ENCODE measurements at places on chromosomes 3 and 15.

DNA sequence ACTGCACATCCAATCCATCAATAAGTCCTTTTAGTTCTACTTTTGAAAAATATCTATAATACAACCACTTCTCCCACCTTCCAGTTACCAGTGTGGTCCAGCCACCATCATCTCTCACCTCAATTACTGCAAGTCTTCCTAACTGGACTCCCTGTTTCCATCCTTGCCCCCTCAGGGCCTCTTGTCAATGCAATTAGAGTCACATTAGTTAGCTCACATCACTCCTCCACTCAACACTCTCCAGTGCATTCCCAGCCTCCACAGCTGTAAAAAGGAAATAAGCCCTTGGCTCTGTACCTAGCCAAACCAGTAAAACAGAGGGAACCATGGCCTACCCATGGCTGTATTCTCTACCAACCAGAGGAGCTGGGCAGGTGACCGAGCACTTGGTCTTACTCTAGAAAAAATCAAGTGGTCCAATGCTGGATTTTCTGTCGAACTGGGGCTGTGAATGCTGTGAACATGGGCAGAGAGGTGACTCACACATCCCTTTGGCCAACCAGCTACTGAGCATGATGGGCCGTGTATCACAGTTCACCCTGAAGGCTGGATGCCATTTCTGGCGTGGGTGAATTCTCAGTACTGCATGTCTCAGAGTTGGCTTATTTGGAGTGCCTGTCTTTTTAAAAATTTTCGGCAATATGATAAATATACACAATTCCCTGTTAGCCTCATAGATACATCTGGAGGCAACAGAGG, 62.5 kb upstream of the C15orf61 start:
- DNase-seq = no peak

DNA sequence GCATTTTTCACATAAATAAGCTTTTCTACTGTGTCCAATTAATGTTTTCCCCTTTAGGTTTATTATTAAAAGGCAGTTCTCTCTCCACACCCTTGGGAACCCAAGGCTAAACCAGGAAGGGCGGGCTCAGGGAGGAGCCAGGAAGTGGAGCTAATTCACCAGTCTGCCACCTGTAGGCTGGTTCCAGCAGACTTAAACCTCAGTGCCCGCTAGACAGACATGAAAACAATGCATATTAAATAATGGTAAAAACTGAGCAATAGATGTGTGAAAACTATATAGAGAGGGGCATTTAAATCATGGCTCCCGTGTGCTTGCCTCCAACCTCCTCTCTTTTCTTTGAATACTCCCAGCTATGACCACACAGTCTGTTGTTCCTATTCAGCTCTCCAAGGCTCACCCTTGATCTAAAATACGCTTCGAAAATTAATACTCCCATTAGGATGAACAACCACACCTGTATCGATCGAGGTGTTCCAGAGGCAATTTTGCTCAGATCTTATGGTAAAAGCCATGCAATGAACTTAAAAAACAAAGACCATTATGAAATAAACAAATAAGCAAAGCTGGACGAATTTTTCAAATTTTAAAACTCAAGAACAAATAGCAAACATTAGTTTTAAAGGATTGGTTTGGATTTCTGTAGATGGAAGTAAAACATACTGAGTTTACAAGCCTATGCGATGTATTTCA, 253.3 kb downstream of the TJP1 start:
- DNase-seq = no peak

GRCh38 chr15:97959724-97960363, 659 bp upstream of the ARRDC4 start:
- DNase-seq = no peak

DNA sequence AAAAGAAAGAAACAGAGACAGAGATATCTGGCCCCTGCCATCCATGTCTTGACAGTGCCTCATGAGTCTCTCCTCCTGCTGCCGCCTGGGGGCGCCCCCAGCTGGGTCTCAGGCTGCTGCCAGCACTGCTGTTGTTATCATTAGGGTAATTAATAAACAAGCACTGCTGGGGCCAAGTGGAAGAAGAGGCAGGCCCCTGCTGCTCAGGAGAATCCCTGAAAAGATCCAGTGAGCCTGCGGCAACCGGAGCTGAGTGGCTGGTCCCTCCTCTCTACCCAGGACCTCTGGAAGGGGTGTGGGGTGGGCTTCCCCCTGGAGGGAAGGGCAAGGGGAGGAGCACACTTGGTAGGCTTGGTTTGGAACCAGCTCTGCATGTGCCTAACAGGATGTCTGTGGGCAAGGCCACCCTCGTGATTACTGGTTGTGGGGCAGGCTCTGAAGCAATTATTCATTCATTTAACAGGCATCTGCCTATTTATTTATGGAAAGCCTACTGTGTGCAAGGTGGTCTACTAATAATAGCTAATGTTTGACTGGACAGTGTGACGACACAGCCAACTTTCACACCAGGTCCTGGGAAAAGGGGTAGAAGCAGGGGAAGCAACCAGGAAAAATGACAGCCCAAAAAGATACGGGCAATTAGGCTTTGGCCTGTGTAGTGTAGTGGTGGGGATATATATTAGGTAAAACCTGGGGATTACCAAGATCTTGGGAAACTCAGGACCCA, 1.2 kb upstream of the TYRO3 start:
- no peak for DNase-seq

GRCh38 chr3:14880447-14881106, 61.8 kb downstream of the FGD5 start:
- no peak for DNase-seq

- DNase-seq = no peak
Observed at GRCh38 chr15:63945007-63945788, 101.1 kb downstream of the DAPK2 start.

DNA sequence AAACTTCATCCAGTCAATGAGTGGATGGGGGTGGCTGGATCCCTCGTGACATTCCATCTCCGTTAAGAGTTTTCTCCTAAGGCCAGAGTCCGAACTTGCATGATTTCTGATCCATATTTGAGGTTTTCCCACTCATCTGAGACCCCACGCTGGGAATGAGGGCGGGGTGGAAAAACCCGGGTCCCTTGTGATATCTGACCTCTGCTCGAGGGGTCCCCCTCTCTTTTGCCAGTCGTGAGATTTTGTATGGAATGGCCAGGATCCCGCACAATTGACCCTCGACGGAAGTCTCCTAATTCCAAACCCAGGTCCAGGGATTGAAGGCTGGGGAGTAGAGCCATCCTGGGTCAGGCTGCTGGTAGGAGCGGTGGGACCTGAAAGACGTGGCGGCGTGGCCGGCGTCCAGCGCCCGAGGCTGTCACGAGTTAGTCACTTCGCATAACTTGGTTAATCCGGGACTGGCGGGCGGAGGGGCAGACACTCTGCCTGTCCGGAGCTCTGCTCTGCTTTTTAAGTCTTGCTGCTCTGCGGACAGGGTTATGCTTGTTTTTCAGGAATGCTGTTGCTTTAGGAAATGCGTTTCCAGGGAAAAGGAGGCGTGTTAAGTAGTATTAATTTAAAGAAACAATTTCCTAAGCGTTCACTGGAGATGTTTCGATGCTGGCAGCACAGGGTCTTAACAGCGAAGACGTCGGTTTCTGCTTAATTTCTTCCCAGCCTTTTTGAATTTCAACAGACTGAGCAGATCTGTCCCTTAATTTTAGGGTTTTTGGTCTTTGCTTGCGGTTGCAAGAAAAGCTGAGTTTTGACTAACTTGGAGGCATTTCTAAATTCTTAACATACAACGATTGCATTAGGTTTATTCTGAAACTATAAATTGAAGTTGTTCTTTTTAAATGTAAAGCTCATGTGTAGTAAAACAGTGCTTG, 69.7 kb upstream of the LRRFIP2 start:
- no peak for DNase-seq

- DNase-seq = no peak
Observed at GRCh38 chr3:119632829-119633228, 27.6 kb downstream of the POPDC2 start.

GRCh38 chr3:148729476-148730055, 31.9 kb downstream of the AGTR1 start:
- no peak for DNase-seq

- DNase-seq = no peak
Observed at GRCh38 chr3:64440498-64440897, 215.2 kb upstream of the PRICKLE2 start.

GRCh38 chr3:114770874-114771273, 376.2 kb downstream of the ZBTB20 start:
- no peak for DNase-seq

DNA sequence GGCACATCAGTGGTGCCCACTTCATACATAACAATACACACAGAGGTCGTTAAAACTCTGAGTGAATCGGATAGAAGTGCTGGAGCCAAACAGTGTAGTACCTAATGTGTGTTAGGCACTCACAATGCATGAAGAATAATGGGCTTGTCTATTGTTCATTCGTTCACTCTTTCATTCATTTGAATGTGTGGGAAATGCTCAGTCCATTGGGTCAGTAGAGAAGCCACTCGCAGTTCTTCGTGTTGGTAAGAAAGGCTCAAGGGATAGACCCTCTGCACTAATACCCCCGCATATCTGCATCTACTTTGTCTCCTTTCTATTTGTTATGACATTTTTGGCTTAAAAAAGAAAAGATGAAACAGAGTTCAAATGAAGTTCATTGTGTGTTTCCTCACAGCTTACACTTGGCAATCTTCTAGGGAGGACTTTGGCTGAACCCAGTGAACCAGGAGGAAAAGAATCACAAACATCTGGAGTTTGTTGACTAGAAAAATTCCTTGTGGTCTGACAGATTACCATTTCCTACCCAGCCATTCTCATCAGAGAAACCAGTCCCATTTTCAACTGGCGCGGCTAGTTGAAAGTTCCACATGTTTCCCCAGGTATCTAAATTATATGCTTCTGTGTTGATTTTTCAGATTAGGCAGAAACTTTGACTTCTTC, 32.8 kb upstream of the MFSD1 start:
- DNase-seq = no peak

- DNase-seq = no peak
Observed at GRCh38 chr15:66580643-66581042, 14.8 kb upstream of the LCTL start.

- DNase-seq = no peak
Observed at GRCh38 chr3:49454458-49454857, 15.6 kb upstream of the DAG1 start.

GRCh38 chr15:58426501-58426900, 5.3 kb upstream of the LIPC start:
- no peak for DNase-seq

DNA sequence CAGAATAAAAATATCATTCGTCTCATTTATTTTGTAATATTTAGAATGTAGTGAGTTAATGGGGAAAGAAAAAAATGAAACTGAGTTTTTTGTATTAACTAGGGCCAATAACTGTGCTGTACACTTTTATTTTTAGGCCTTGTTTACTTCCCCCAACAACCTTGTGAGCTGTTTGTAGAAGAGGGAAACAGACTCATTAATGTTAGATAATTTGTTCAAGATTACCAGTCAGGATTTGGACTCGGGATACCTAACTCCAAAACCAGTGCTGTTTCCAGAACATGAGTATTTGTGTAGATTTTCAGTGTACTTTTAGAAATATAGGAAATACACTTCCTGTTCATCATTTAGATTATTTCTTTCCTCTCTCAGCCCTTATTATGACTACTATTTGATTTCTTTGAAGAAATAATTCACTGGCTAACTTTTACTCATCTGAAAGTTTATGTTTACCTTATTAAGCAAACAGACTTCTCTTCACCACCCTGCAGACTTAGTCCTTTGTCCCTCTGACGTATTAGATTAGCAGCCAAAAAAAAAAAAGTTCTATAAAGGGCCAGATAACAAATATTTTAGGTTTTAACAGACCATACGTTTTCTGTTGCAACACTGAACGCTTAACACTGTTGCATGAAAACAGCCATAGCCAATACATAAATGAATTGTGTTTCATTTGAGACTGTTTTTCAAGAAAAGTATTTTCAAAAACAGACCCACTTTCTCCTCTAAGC, 192.5 kb upstream of the CGNL1 start:
- DNase-seq = no peak

DNA sequence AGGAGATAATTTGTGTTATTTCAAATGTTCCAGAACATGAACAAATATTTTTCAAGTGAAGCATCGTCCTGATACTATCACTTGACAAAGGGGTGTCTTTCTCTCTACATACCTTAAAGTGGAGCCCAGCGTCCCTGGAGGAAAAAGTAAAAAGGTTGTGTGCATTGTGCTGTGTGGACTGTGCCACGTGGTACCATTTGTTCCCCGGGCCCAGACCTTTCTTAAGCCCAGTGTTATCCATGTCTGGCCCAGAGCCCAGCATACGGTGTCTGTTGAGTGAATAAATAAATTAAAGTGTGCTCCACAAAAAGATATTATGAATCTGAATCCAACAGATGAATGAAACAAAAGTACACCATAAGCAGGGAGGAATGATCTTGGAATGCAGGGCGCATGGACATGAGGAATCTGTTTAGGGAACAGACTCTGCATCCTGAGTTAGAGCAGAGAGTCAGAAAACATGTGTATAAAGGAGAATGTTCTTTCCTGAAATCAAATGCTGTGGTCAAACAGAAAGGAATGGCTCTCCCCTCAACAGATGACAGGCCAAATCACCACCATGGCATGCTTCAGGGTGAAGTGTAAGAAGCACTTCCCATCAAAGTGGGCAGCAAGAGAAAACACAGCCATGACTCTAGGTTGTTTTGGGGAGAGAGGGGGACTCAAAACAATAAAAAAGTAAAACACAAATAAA, 8.1 kb upstream of the PRSS50 start:
- no peak for DNase-seq

- DNase-seq = no peak
Observed at GRCh38 chr3:133965906-133966305, 63.8 kb downstream of the SLCO2A1 start.

All from NCI-H187 treated with DMSO at 0.1 percent for 48 hours (cell line).